ENCODE measurements at places on chromosomes 16 and 17. TPM values are rescaled to one million over a fixed set of nuclear protein-coding genes. Genes with fewer than 3 reads are reported as not detected.

The WSCD1 gene
- 0.42 TPM for total RNA-seq

The MYH3 gene
- 0.02 TPM for total RNA-seq

The DOC2B gene
- 0.16 TPM for total RNA-seq

DNA sequence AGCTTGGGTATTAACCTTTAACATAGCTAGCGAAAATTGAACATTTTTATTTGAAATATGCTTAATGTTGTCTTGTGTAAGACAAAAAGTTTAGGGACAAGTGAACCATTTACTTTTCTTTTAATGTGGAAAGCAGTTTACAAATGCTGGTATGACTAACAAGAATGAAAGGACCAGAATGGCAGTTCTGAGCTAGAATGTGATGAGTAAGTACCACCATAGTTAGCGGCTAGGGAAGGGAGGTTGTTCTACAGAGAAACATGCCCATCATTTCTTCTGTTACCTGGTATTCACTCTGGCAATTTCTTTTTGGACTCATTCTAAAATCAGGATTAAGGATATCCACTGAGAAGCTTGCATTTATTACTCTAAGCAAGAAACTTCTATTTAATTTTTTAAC is 121.1 kb downstream of the WWOX start:
- DNase-seq: no peak

GRCh38 chr17:42845918-42846593 is 1.7 kb downstream of the AOC2 start:
- no peak for DNase-seq

DNA sequence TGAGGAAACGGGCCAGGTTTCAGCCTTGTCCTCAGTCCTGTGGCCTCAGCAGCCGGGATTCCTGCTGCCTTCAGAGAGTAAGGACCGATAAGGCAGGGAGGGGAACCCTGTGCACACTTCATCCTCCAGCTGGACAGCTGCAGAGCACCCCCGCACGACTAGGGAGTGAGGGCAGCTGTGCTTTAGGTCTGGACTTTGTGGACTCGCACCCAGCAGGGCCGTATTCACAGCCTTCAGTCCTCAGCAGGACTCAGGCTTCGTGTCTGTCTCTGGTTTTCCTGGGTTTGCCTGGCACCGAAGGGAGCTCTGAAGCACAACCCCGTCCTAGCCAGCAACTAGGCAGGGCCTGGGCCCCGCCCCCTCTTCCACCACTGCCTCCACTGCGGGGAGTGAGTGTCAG is 45.8 kb upstream of the CACNG5 start:
- no peak for DNase-seq

DNA sequence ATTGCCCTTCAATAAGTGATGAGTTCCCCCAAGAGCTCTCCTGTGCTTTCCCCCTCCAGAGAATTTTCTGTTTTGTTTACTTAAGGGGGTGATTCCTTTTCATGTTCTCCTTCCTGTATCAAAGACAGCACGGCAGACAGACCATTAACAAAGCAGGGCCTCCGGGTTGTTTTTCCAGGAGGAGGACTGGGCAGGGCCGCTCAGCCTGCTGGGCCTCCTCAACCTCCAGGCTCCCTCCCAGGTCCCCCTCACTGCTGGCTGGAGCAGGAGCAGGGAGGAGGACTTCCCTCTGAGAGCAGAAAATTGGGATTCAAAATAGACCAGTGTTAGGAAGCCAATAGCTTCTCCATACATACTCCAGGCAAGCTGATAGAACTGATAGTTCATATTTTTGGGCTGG is 20.4 kb downstream of the SDK2 start:
- DNase-seq: no peak

DNA sequence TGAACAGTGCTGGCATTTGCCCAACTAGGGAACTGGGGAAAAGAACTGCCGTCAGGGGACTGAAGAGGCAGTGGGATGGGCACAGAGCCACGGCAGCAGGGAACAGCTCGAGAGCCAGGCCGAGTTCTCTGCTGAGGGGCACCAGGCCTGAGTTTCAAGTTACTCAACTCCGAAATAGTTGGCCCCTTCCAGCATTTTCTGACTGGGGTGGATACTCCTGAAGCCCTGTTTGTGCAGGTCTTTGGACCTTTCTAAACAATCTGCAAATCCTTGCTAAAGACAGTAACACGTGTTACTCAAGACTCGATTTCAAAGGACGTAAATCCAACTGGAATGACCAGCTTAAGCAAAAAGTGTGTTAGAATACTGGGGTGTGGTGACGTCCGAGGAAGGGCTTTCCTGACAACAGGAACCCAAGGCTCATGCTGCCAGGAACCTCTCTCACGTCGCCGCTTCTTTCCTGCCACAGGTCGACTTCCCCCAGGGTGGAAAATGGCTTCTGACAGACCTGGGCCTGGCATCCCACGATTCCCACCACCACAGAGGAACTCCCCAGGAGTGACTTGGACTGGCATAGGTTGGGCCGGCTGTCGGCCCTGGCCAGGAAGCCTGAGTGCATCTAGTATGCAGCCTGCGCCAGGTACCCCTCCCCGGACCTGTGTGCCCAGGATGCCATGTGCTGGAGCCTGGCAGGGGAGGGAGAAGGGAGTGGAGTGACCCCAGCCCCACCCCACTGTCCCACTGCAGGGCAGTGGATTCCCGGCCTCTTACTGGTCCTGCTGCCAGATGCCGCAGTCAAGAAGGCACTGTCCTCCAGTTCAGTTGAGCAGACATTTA is 71.9 kb downstream of the N4BP1 start:
- no peak for DNase-seq

DNA sequence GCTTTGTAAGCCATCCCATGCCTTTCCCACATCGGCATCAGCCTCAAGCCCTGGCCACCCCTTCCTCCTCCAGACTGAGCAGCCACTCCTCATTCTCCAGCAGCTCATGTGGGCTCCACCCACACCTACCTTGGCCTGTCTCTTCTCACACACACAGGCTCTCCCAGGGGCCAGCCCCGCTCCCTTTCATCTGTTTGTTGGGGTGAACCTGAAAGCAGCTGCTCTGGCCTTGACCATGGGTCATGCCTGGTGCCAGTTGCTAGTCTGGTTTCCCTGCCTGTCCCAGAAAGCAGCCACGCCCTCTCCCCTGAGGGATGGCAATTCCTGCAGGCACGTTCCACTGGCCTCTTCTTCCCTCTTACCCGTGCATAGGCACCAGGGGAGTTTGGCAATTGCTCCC is 11.4 kb upstream of the TMEM238L start:
- DNase-seq: no peak

The ACSM2B gene
- total RNA-seq: not detected

The KRT34 gene
- 0.49 TPM for total RNA-seq

DNA sequence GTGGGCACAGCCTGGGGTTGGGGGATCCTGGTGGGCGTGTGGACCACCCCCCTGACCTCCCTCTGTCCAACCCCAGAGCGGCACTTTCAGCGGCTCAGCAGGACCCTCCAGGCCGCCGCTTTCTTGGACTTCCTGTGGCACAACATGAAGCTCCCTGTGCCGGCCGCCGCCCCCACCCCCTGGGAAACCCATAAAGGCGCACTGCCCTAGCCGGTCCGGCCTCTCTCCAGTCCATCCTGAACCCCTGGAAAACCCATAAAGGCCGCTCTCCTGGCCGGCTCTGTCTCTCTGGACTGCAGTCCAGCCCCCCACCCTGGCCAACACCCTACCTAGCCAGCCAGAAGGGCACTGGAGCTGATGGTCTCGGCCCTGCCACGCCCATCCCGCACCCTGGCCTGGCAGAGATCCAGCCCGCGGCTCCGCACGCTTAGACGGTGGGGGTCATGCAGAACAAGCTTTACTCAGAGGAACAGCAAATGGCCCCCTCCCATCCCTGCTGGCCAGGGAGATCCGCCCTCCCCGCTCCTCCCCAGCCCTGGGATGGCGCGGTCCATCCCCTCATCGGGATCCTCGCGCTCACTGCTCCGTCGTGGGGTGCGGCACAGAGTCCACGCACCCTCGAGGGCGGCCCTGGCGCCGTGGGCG is 2.7 kb downstream of the NOXO1 start:
- DNase-seq: no peak

- DNase-seq: peak; percentile 56
Observed at GRCh38 chr16:11835891-11836649, 15.3 kb downstream of the RSL1D1 start.

DNA sequence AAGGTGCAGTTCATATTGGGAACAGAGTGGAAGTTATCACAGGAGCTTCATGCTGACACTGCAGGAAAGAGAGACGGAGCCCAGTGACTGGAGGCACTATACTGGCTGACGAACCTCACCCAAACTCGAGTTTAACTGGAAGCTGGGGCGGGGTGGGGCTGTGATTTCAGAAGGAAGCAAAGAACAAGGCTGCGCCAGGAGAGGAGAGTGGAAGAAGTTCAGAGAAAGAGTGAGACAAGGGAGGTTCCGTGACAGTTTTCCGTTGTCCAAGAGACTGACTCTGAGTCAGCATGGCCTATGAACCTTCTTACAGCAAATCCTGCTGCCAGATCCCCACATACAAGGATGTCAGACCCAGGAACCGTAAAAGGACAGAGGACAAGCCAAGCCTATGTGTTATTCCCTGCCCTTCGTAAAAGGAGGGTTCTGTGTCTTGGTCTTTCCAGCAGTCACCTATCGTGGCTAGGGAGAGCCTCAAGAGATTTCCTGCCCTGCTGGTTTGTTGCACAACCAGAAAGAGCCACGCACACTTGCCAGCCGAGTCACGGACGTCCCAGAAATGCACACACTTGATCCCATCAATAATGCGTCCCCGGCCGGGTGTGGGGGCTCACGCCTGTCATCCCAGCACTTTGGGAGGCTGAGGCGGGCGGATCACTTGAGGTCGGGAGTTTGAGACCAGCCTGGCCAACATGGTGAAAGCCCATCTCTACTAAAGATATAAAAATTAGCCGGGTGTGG is 5.1 kb downstream of the PITPNA start:
- DNase-seq: no peak

- peak; percentile 58 for DNase-seq
Observed at GRCh38 chr17:38747463-38748148, 530 bp downstream of the PCGF2 start.

- no peak for DNase-seq
Observed at GRCh38 chr17:17221329-17221728, 15.2 kb upstream of the PLD6 start.

- no peak for DNase-seq
Observed at GRCh38 chr16:11539641-11540050, 47.1 kb downstream of the LITAF start.

DNA sequence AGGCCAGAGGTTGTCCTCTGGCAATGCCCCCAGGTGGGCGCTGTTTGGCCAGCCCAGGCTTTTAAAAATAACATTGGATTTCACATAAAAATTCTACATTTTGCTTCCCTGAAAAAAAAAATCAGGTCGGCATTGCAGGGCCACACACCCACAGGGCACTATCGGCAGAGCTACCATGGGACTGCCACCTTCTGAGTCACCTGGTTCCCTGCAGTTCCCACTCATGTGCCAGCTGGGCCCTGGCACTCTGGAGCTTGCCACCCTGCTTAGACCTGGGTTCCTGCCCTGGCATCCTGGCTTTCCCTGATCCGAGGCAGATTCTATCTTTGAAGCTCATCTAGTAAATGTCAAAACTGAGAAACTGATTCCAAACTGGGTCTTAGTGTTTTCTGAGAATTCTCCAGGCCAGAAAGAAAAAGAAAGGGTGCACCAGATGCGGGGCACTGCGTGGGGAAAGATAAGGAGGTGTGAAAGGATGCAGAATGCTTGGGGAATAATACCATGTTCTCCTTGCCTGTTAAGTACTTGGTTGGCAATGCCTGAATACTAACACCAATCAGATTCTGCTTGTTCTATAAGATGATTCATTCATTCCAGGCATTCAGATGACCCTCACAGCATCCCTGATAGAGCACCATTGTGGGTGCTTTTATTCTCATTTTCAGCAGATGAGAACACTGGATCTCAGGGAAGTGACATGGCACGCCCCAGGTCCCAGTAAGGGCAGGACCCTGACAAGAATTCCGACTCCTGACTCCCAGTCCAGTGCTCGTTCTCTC is 51.8 kb downstream of the RAI1 start:
- DNase-seq: no peak

The CDK3 gene
- total RNA-seq: 6.4 TPM

DNA sequence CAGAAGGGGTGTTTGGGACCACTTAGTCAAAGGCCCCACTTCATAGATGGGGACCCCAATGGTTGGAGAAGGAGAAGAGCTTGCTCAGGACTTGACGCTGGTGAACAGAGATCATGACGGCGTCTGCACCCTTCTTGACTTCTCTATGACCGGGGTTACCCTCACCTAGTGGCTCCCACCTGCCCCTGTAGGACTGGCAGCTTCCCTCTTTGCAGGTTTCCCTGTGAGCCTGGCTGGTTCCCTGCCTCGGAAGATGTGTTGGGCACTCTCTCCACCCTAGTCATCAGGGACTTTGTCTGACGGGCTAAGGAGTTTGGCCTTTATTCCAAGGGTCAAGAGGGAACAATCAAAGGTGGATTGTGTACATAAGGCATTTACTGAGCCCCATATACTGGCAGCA is 22.7 kb downstream of the TBX4 start:
- DNase-seq: no peak

DNA sequence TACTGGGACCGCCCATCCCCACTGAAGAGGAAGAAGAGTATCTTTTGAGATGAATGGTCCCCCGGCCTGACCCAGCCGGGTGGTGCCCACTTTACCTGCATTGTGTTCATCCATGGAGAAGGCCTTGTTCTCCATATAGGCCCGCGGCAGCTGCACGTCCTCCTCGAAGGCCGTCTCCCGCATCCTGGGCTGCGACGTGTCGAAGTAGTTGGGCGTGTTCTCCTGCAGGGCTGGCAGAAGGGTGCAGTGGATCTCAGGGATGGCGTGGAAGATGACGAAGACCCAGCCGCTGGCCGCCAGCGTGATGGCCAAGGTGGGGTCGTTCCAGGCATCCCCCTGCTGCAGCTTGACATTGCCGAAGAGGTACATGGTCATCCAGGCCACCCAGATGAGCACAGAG is 12.9 kb downstream of the GPRC5B start:
- no peak for DNase-seq

The GAS2L2 gene
- not detected for total RNA-seq
